ENCODE measurements at places on chromosomes 4 and X.

DNA sequence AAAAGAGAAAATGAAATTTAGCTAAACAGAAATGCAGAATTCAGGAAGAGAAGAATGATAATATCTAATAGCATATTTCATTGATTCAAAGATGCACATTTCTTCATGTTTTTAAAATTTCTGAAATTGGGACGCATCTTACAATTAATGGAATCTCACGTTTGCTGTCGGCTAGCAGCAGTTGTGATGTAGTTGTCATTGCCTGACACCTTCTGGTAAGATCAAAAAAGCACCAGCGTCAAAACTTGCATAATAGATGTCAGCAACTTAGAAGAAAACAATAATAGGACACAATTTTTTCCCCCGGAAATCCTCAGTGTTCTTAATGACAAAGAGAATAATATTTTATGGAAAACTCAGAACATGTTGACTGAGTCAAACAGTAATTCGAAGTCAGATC, 29.8 kb upstream of the SLC7A3 start:
- no peak for DNase-seq

- no peak for DNase-seq
These were observed 48.1 kb upstream of the ENPP6 start for GRCh38 chr4:184265546-184266351.

DNA sequence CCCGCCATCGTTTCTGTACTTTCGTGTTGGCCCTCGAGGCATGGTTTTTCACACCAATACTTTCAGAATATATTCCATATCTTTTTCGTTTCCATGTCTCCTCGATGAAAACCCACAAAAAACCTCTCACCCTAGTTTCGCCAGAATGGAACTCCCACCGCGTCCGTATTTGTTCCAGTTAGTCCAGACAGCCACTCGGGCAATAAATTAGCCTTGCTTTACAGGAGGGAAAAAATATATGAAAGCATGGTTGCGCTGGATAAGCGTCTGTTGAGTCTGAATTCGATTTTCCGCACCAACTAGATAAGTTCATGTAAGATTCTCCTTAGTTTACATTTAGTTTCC, 550 bp upstream of the CHM start:
- no peak for DNase-seq

DNA sequence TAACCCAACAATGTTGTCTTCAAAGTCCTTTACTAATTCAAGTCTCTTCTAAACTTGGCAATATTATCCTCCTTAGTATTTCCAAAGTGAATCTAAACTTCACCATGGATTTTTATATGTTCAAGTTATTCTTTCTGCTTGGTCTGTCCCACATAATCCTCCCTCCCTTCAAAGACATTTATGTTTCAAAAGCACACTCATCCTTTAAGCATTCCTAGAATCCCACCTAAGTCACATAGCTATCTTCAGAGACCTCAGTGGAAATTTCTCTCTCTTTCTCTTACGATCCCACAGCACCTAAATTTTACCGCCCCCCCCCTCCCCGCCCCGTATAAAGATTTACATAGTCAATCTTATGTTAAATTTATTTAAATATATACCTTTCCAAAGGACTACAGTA, 314.9 kb upstream of the GRIA3 start:
- DNase-seq, result no peak

DNA sequence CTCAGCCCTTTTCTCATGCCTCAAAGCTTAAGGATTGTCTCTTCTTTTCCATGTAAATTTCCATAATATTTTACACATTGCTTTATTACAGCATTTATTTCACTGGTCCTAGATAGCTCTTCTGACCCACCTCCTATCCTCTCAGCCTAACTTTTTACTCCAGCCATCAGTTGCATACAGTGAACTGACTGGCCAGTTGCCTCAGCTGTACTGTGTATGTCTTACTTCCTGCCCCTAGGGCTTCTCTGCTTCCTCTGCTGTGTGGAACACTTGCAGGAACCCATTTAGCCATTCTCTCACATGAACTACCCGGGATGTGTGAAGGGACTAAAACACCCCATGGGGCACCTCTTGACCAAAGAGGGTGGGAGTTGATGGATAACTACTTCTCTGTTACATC, 18.0 kb downstream of the C4orf33 start:
- DNase-seq, result no peak

GRCh38 chr4:5018603-5019002, 655 bp downstream of the CYTL1 start:
- DNase-seq, result no peak

DNA sequence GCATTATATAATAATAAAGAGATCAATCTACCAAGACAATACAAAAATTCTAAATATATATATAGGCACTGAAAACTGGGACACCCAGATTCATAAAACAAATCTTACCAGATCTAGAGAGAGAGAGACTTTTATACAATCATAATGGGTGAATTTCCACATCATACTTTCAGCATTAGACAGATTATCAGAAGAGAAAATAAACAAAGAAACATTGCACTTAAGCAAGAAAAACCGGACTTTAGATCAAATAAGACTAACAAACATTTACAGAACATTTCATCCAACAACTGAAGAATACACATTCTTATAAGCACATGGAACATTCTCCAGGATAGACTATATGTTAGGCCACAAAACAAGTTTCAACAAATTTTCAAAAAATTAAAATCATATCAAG, 245.1 kb downstream of the INPP4B start:
- no peak for DNase-seq

GRCh38 chr4:38500433-38500832, 163.6 kb upstream of the KLF3 start:
- no peak for DNase-seq

DNA sequence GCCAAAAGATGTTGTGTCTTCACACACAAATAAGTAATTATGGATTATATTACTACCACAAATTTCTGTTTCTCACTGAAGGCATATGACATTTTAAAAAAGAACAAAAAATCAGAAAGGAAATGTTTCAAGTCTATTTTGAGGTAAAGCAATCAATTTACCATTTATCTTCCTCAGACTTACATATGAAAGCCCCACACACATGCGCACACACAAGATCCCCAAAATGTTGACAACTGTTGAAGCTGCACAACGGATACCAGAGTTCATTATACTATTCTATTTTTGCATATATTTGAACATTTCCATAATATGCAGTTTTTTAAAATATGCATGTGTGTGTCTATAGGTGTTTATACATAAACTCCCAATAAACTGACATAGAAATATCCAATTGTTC, 2.7 kb downstream of the LRBA start:
- no peak for DNase-seq

GRCh38 chrX:1507511-1508463, 29.2 kb downstream of the P2RY8 start:
- DNase-seq, result no peak

DNA sequence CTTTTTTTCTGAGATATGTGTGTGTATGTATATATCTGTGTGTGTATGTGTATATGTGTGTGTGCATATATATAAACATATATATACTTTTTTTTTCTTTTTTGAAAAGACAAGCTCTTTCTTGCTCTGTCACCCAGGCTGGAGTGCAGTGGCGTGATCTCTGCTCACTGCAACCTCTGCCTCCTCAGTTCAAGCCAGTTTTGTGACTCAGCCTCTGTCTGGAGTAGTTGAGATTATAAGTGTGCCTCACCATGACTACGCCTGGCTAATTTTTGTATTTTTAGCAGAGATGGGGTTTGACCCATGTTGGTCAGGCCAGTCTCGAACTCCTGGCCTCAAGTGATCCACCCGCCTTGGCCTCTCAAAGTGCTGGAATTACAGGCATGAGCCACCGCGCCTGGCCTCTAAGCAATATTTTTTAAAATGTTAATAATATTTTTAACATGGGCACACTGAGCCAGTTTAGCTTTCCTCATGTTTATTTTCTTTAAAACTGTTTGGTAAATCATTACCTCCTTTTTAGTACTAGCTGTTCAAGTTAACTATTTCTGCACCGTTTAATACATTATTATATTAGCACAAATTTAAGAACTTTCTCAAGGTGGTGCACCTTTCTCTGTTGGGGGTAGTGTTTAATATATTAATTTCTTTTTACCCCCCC, 33.3 kb downstream of the BBS12 start:
- no peak for DNase-seq

DNA sequence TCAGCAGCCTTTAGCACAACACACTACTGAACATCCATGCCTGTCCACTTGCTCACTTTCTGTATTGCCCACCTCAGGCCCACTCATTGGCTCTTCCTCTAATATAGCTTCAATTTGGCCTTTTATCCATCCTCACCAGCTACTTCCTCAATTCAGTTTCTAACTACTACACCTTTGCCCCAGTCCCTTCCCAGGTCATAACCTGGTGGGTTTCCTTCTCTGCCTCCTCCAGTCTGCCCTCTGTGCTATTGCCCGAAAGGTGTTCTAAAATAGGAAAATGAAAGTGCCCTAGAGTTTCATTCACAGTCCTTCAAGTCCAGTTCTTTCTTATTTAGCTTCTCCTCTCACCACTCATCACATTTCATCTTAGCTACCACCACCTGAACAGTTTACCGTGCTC, 23.1 kb downstream of the MOSPD2 start:
- DNase-seq, result no peak

DNA sequence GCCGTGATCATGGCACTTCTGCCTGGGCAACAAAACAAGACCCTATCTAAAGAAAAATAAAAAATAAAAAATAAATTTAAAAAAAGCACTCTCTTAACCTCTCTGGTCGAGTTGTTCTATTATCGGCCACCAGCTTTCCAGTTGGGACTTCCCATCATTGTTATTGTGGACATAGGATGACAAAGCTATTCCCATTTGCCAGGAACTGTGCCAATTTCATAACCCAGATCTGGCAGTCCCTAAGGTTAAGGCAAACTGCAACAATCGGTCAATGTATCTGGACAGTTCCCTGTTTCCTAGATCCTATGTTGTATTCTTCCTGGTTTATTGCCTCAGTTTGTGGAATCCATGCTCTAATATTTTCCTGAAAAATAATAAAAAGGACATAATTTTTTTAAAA, 17.8 kb upstream of the ANXA5 start:
- DNase-seq, result no peak

- DNase-seq, result no peak
These were observed 42.3 kb downstream of the NXT2 start for GRCh38 chrX:109578916-109579315.

DNA sequence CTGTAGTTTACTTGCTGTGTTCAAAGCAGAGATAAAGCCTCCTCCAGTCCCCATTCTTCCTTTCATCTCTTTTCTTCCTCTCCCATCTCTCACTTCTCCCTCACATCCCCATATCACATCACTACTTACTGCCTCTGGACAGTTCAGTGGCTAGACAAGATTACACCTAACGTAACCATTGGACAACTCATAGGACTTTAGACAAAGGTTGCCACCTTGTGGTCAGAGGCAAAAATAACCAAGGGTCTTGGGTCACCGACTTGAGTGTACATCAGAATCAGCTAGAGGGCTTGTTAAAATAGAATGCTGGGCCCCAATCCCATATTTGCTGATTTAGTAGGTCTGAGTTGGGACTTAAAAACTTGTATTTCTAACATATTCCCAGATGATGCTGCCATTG, 109.3 kb upstream of the DGKK start:
- DNase-seq, result no peak

GRCh38 chrX:53481093-53481492, 46.9 kb upstream of the HSD17B10 start:
- no peak for DNase-seq

- no peak for DNase-seq
These were observed 24.4 kb upstream of the CITED1 start for GRCh38 chrX:72330131-72330530.

DNA sequence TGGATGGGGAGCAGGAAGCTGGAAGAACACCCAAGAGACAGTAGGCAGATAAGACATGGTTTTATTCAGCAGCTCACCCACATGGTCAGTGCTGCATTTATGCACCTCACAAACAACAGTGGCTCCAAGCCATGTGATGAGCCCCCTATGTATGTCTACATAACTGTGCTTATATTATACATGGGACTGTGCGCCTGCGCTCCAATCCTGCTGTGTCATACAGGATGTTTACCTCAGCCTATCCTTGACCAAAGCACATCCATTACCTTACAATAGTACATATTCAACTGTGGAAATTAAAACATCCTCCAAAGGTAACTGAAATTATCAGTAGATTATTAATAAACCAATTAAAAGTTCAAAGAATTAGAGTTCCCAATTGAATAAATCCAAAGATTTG, 44.1 kb upstream of the SGMS2 start:
- DNase-seq, result no peak

- no peak for DNase-seq
These were observed 18.6 kb upstream of the TMEM185A start for GRCh38 chrX:149650162-149650561.

- no peak for DNase-seq
These were observed 14.3 kb downstream of the ZRSR2 start for GRCh38 chrX:15804563-15804962.

GRCh38 chr4:182555997-182556418, 312.8 kb downstream of the TENM3 start:
- DNase-seq, result no peak

DNA sequence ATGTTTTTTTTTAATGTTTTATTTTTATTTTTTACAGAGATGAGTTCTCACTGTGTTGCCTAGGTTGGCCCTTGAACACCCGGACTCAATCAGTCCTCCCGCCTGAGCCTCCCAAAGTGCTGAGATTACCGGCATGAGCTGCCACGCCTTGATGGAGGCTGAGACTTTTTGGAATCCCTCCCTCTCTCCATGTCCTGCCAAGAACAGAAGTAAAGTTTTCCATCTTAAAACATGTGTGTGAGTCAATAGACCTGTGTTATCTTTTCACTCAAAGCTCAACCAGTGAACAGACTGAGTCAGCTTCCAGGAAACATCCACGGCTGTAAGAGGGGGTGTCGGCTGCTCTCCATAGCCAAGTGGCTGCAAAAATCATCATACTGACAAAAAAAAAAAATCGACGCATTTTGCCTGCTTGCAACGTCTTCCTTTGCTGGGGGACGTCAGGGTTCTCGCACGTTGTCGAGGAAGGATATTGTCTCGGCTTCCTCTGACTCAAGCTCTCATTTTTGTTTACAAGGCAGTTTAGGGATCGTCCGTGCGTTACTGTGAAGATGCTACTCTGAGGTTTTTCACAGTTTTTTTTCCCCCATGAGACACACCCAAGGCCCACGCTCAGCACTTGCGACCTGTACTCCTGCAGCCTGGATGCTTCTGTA, 10.0 kb upstream of the ASMTL start:
- DNase-seq, result peak; percentile 40

GRCh38 chr4:14620567-14621141, 381.6 kb upstream of the CPEB2 start:
- DNase-seq, result no peak

GRCh38 chr4:80471756-80472155, 136.2 kb downstream of the CFAP299 start:
- no peak for DNase-seq

GRCh38 chr4:15162465-15163283, 160.4 kb downstream of the CPEB2 start:
- no peak for DNase-seq

DNA sequence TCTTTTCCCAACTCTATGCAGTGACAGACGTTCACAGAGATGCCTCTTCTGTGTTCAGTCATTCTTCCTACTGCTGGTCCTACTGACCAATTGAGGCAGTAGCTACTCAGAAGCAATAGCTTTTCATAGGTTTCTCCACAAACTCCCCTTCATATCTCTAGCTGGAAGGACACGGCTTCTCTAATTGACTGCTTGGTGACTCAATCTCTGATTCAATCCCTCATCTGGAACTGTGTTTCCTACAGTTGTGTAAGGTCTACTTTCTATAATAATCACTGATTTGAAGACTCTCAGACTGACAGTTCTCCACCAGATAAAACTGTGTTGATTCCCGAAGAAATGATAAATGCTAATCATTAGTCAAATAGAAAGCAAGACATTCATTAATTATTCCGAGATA, 111.5 kb downstream of the DTHD1 start:
- DNase-seq, result no peak

Measured in stimulated activated CD4-positive, alpha-beta T cell treated with anti-CD3 and anti-CD28 coated beads, TNF-alpha, amount 100 ng/mL, for 4 hours (primary cell).